ENCODE measurements at places on chromosomes 4 and X.

DNA sequence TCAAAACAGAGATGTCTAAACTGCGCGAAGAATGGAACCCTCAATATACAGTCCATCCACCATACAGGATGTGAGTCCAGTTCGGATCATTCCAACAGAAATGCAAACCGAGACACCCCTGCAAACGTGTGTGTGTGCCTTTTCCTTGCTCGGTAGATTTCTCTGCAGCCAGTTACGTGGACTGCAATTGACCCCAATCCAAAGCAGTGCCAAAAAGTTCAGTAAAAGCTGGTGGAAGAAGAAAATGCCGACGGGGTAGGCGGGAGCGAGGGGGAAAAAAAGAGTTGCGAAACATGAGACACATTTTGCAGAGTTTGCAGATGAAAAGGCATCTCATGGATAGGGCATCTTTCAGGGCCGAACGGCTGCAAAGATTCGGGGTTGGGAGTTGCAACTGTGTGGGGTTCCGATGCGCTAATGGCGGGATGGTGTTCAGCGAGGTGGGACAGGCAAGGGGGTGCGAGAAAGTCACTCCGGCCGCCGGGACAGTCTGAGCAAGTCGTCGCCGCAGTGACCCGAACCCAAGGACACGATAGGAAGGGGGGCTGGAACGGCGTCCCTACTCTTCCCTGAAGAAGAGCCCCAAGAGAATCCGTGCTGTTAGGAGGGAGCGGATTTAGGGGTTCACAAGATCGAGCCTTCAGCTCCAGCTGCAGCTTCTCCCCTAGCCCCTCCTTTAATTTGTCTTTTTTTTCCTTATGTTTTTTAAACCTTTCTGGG is 3.8 kb downstream of the PHOX2B start:
- DNase-seq, result no peak

GRCh38 chrX:150655788-150656187 is 37.4 kb upstream of the MTMR1 start:
- DNase-seq, result no peak

GRCh38 chrX:137982472-137983172 is 416.7 kb downstream of the ZIC3 start:
- no peak for DNase-seq

DNA sequence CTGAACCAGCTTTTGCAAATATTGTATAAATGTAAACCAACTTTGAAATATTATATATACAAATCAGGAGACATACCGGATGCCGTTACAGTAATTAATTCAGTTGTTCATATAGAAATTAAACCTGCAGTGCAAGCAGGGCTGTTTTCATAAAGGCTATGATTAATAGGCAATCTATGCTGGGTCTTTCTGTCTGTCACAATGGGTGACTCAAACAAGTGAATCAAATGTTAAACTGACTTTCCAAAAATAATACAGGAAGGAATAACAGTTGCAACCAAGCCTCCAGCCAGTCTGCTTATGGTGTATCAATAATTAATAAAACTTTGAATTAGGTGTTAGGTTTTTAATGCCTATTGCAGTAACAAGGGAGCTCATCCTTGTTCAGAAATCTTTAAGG is 43.9 kb downstream of the GABRB1 start:
- DNase-seq, result no peak

GRCh38 chrX:261919-262352 is 19.2 kb upstream of the PLCXD1 start:
- no peak for DNase-seq

- DNase-seq, result no peak
Measured at GRCh38 chrX:151722241-151722846, 6.5 kb downstream of the FATE1 start.

DNA sequence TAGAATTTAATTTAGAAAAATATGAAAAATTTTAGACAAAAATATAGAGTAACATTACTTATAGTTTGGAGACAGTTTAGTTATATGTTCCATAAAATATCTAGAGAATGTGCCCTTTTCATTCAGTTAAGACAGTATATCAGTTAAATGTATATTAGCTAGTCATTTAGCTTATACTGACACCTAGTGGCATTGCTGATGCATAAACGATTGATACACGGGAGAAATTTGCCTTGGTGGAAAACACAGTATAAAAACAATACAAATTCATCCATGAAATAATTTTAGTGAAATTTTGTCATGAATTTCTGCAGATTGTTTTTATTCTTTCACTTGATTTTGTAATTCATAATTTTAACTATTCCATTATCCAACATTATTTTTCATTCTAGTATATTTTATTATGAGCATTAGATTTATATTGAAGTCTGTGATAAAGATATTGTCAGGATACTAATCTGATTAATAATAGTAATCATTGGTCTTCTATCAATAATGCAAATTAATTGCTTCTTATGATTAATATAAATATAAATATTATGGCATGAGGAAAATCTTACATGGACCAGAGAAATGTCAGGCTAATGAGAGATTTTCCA is 219.0 kb downstream of the TLL1 start:
- peak; percentile 24 for DNase-seq

DNA sequence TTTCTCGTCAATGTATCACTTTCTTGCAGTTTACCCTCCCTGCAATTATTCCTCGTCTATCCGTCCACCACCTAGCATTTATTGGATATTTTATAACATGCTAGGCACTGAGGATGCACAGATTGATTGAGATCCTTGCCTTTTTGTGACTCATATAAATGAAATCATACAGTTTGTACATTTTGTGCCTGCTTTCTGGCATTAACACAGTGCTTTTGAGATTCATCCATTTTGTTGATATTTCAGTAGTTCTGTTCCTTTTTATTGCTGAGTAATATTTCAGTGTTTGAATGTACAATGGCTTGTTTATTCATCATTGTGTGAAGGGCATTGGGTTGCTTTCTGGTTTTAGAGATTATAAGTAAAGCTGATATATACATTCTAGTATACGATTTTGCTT is 841 bp downstream of the TBC1D19 start:
- DNase-seq, result no peak

DNA sequence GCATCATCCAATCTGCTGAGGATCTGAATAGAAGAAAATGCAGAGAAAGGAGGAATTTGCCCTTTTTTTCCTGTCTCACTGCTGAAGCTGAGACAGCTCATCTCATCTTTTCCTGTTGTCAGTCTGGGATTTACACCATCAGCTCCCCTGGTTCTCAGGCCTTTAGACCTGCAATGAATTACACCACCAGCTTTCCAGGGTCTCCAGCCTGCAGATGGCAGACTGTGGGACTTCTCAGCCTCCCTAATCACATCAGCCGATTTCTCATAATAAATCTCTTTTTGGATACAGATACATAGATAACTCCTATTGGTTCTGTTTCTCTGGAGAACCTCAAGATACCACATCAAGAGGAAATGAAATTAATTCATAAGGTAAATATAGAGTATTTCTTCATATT is 134.6 kb upstream of the MAB21L2 start:
- DNase-seq, result no peak

GRCh38 chr4:80362578-80363181 is 27.1 kb downstream of the CFAP299 start:
- DNase-seq, result no peak

GRCh38 chrX:110428144-110428543 is 69.5 kb downstream of the RTL9 start:
- no peak for DNase-seq

- no peak for DNase-seq
Measured at GRCh38 chrX:40007756-40008705, 89.7 kb downstream of the BCOR start.

- DNase-seq, result no peak
Measured at GRCh38 chrX:120402369-120402768, 40.5 kb downstream of the ATP1B4 start.

GRCh38 chr4:2935762-2936743 is 27.2 kb downstream of the NOP14 start:
- DNase-seq, result no peak

GRCh38 chr4:114229706-114230105 is 250.3 kb upstream of the ARSJ start:
- no peak for DNase-seq

DNA sequence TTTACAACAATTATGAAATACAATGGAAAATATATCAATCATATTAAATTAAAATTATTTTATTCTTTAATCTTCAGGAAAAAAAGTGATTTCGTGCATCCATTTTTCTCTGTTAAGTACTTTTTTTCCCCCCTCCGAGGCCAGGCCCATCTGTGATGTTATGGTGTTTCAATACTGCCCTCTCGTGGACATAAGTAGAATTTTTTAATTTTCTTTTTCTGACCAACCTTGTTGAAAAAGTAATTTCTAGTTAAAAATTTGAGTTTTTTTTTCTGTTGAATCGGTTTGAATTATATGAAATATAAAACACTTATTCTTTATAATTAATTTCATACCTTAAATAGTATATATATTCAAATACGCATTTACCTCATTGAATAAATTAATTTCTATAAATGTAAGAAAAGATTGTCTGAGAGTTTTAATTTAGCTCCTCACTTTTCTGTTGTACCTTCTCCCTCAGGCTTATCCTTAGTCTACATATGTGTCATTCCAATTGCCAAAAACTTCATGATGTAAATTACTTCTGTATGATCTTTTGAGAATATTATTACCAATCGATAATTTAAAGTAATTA is 175.8 kb upstream of the TECRL start:
- DNase-seq, result peak; percentile 6

DNA sequence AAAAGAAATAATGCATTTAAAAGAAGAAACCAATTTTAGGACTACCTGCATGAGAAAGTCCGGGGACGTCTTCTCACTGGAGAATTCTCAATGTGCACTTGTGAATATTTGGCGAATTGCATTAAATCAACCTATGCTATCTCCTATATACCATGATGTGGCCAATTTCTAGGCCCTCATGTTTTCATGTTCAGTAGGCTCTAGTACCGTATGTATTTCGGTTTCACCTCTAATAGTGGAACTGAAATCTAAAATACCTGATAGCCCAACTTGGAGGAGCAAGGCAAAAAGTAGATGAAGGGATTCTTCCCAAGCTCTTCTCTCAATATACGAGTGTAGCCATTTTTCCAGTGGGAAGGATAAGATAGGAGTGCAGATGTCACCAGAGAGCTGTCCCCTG is 11.4 kb upstream of the FGF2 start:
- no peak for DNase-seq

- no peak for DNase-seq
Measured at GRCh38 chr4:112585977-112586736, 50.6 kb downstream of the ZGRF1 start.

- no peak for DNase-seq
Measured at GRCh38 chrX:154401045-154401799, 3.0 kb downstream of the RPL10 start.

- DNase-seq, result no peak
Measured at GRCh38 chr4:150297861-150298474, 219.7 kb downstream of the DCLK2 start.

GRCh38 chrX:154029439-154029838 is 9.7 kb upstream of the IRAK1 start:
- no peak for DNase-seq

DNA sequence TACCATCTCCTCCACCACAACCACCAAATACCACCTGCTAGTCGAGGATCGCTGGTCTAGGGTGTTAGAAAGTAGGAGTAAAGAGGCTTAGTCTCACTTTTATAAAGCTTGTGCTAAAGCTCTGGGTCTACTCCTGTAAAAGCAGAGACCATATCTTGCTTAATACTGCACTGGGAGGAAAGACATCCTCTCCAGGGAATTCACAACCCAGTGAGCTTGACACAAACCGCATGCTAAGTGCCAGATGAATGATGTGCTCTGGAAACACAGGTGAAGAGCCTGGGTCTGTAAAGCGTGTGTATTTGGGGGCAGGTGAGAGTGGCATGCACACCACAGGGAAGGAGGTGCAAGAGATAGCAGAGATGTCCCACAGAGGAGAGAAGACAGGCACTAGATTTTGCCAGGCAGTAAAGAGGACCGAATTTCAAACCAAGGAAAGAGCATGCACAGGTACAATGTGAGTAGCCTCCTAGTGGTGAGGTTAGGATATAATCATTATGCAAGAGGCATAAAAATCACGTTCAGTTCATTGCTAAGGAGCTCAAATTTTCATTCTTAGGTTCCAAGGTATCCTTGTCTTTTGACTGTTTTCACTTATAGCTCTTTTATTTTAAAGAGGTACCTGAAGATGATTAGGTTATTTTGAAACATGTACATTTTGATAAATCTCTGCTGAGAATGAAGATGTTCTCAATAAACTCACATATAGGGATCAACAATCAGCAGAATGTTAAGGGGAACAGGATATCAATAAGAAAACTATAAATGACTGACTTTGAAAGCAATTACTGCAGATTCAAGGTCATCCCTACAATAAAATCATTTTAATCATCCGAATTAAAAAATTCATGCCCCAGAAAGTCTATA is 20.7 kb downstream of the TAPT1 start:
- no peak for DNase-seq

- DNase-seq, result no peak
Measured at GRCh38 chr4:70177090-70177489, 18.4 kb upstream of the ODAM start.

- DNase-seq, result peak; percentile 69
Measured at GRCh38 chr4:73450398-73451004, 14.5 kb downstream of the AFP start.

DNA sequence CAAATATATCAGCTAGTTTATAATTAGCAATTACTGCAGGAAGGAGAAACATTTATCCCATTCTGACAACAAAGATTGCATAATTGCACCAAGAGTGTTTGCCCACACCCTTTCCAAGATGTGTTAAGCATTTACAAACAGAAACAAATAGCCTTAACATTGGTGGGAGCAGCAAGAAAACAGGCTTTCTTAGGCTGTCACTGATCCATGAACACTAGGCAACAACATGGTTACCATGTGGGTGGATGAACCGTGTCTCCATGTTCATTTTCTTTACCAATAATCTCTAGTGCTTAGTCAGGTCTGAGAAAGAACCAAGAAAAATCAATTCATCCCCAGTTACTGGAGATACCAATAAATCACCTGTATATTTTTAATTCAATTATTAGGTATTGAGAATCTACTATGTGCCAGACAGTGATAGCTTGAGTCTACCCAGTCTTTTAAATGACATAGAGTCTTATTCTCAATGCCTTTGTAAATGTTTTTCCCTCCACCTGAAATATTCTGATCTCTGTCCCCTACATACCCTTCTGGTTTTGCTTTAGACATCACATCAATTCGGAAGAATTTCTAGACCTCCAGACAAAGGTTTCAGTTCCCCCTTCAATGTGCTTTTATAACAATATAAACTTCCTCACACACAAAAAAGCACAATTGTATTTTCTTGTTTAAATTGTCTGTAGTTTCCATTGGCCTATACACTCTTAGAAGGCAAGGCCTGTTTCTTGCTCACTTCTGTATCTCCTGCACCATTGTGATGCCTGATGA is 286.6 kb downstream of the PPP1R2C start:
- DNase-seq, result no peak

- DNase-seq, result no peak
Measured at GRCh38 chr4:70057651-70058050, 7.4 kb downstream of the HTN1 start.

DNA sequence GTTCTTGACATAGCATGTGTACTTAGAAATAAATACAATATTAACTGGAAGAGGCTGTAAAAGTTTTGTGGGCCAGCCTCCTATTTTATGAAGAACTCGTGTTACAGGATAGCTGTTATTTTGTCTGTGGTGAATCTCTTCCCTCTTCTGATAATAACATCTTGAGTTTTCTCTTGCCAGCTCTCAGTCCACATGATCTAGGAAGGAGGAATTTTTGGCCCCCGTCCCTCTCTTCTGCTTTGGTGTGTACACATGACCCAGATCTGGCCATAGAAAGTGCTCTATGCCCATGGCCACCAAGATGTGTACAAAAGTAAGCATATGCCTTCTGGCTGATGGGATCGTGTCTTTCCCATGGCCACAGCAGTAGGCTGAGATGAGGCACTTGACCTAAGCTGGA is 108.0 kb upstream of the LEF1 start:
- DNase-seq, result no peak
